Stimulated activated CD4-positive, alpha-beta T cell treated with anti-CD3 and anti-CD28 coated beads, Interleukin-12 subunit alpha, Interleukin-12 subunit beta, amount 100 ng/mL, for 24 hours (primary cell): ENCODE measurements at places on chromosomes 11 and 22.

DNA sequence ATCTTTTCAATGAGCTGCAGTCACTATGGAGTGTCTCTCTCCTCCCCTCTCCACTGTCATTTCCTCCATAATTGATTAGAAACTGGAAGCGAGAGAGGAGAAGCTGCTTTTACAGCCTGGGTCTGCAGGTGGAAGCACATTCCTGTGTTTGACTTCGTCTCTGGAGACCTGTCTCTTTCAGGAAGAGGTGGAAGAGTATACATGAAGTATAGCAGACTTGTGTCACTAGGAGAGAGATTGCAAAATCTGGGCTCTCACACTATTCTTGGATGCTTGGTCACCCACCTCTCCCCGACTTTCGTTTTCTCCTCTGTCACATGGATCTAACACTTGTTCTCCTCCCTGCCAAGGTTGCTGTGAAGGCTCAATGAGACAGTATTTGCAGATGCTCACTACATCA lies 323.3 kb downstream of the NTM start:
- no peak for DNase-seq

- no peak for DNase-seq
Measured at GRCh38 chr11:11390068-11390771, 37.2 kb upstream of the CSNK2A3 start.

DNA sequence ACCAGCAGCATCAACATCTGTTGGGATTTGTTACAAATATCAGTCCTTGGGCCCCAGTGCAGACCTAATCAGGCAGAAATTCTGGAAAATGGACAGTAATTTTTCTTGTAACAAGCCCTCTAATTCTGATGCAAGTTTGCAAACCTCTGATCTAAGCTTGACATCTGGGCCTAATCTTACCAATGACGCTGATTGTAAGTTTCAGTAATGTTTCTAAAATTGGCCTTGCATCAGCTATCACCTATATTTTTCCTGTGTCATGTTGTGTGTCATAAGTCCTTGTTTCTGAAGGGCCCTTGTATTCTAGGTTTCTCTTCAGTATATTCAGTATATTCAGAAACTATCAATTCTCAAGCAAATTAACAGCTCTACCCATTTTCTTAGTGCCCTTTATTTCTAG lies 36.4 kb downstream of the ZNF215 start:
- no peak for DNase-seq

DNA sequence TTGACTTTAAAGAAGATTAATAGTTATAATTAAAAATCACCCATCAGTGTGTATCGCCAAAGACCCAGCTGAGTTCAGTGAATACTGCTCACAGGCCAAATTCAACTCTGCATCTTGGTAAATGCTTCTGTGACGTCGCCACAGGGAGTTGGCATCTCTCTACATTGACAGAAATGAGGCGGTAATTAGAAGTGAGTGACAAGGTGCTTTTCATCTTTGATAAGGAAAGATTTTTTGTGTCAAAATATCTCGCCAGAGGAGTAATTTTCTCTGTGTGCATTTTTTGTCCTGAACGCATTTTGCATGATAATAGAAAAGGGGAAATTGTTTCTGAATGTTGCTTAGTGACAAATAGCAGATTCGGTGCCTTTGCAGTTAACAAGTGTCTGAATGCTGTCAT lies 345.8 kb downstream of the CNTN5 start:
- no peak for DNase-seq

- no peak for DNase-seq
Measured at GRCh38 chr22:17132112-17132511, 11.0 kb upstream of the TMEM121B start.

DNA sequence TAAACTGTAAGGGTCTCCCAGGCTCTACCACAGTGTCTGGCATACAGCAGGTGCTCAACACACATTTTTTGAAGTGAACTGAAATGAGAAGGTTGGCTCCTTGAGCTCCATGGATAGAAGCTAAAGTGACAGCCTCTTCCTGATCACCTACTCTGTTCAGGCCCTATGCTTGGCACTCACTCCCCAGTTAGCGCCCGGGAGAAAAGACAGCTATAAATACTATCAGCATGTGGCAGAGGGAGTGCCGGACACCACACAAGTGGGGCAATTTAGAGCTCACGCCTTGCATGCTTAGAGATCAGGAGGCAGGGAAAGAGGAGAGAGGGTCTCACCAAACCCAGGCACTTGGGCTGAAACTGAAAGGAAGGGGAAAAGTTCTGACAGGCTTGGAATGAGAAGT lies 195.5 kb downstream of the BUD13 start:
- DNase-seq: no peak

DNA sequence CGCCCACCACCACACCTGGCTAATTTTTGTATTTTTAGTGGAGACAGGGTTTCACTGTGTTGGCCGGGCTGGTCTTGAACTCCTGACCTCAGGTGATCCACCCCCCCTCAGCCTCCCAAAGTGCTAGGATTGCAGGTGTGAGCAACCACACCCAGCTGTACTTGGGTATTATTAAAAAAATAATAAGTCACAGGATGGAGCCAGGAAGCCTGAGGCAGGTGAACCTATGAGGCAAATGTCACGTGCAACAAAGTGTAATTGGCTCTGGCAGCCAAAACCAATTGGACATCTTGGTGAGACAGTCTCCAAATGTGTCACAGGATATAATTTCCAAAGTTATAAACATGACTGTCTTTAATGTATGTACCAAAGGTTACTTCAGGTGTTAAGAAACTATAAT lies 24.0 kb upstream of the MALAT1 start:
- DNase-seq: no peak

DNA sequence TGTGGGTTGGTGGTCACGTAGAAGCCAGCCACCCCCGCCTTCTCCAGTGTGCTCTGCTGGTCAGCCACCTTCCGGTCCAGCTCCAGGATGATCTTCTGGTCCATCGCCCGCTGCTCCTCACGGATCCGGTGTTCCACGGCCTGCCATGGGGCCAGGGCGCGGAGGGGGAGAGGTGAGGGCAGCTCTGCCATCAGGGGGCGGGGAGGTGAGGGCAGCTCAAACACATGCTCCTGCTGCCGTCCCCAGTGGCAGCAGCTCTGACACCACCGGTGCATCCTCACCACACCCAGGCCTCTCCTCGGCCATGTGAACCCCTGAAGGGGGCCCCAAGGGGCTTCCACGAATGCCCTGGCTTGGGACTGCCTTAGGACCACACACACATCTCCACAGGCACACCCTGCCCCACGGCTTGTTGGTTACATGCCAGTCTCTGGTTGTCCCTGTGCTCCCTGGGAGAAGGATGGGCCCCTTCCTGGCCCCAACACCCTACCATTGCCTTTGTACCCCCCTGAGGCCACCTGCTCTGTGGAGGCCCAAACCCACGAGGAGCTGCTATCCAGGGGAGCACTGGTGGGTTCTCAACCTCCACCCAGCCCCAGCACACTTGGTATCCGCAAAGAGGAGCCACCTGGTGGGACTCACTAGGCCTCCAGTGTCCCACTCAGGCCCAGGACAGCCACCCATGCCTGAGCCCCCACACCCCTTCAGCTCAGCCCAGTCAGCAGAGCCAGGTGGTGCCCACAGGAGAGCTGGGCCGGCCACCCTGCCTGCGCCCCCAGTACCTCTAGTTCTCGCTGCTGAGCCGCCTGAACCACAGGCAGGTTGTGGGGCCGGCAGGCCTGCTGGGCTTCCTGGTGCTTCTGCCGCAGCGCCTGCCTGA lies 4.3 kb downstream of the DGCR6L start:
- no peak for DNase-seq

GRCh38 chr11:8671193-8671612 lies 11.3 kb downstream of the TRIM66 start:
- no peak for DNase-seq

DNA sequence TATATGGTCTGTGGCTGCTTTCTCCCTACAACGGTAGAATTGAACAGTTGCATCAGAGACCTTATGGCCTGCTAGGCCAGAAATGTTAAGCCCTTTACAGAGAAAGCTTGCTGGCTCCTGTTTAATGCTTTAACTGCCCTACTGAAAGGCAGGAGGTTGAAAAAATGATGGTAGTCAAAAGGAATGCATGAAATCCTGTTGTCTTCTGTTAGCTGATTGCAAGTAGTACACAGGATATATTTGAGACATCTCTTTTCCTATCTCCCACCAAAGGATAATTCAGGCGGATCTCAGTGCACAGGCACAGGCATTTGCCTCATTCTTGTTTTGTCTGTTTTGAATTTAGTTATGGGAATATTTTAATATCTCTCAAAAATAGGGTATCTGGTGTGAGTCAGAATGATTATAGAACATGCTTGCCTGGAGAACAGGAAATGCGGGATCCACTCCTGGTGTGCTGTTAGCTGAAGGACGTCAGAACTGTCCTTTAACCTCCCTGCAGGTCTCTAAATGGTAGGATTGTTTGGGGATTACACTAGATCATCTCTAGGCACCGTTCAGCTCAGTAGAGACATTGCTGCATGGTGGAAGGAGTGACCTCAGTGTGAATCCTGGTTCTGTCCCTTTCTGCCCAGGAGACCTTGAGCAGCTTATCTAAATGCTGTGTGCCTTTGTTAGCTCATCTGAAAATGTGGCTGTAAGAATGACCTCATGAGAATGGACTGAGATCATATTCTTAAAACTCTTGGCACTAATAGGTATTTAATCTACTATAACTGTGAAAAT lies 49.5 kb downstream of the PACS1 start:
- no peak for DNase-seq

DNA sequence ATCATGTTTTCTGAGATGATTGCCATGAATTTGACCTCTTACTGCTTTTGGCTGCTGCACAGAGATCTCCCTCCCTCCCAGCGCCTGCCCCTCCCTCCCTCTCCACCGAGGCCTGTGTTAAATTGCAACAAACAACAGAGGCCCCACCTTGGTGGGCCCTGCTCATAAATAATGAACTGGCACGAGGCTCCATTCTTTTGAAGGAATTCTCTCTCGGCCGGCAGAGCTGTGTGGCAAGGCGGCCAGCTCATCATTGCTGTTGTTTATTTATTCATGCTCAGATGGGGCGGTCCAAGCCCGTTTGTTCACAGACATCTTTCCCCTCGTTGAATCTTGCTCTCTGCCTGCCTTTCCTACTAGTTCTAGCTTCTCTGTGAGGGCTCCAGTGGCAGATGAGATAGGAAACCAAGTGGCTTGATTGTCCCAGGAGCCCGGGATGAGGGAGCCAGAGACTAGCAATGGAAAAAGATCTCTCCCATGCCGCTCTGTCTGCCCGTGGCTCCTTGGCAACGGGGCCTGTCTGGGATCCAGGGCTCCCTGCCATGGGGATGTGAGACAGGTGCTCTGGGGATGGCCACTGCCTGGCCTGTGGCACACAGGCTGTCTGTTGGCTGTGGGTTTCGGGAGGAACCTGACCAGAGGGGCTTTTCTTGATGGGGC lies 192.6 kb downstream of the DSCAML1 start:
- DNase-seq: no peak

DNA sequence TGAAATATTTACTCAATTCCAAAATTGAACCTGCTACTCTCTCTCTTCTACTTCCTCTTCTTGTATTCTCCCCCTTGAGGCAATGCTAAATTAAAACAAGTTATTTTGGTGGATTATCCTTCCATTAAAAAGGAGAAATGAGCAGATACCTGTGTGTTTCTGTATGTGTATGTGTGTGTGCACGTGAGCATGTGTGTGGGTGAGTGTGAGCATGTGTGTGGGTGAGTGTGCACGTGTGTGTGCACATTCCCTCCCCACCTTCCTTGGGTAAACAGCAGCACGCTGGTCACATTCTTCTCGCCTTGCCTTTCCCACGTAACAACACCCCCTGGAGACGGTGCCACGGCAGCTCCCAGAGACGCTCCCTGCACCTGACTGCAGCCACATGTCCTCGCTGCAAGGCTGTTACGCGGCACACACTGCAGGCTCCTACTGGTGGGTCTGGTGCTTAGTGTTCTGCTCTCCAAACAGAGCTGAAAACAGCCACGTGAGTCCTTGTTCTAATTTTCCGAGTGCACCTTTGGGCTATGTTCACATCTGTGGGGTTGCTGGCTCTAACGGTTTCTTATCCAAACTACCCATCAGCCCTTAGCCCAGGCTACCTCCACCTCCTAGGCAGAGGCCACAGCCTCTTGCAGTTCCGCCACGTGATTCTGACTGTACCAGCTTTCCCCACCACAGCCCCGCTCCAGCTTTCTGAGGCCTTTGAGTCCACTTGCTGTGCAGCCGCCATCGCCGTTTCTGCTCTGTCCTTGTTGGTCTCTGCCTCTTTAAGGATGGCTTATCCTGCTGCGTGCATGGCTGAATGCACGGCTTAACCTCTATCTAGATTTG lies 123.4 kb downstream of the CTTN start:
- DNase-seq: no peak

DNA sequence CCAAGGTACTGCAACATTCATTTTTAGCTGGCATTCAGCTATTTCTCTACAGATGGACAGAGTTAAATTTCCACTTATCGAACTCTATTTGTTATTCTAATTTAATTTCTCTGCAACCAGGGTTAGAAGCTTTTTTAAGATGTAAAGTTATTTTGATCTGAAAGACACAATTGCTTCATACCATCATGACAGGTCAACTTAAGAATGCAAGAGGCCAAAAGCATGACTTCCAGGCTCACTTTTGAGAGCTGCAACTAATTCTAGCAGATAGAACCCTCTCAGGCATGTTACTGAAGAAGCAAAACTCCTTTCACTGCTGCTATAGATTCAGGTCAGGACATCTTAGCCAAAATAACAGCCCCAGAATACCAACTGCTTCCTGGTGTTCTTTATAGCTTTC lies 86.5 kb upstream of the GALNT18 start:
- no peak for DNase-seq

DNA sequence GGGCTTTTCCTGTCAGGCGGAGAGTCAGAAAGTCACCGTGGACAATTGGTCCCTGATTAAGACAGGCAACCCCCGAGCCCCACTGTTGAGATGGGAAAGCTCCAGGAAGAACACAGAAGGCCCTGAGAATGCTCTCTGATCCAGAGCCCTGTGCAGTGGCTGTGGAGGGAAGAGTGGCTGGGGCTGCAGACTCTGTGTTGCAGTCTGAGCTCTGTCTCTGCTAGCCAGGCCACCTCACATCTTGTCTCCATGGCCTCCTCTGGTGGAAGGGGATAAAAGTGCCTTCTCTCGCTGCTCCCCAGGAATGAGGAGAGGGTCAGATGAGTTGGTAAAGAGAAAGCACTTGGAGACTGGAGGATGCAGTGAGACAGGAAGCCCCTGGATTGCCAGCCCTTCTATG lies 141.2 kb downstream of the CEP164 start:
- DNase-seq: no peak

DNA sequence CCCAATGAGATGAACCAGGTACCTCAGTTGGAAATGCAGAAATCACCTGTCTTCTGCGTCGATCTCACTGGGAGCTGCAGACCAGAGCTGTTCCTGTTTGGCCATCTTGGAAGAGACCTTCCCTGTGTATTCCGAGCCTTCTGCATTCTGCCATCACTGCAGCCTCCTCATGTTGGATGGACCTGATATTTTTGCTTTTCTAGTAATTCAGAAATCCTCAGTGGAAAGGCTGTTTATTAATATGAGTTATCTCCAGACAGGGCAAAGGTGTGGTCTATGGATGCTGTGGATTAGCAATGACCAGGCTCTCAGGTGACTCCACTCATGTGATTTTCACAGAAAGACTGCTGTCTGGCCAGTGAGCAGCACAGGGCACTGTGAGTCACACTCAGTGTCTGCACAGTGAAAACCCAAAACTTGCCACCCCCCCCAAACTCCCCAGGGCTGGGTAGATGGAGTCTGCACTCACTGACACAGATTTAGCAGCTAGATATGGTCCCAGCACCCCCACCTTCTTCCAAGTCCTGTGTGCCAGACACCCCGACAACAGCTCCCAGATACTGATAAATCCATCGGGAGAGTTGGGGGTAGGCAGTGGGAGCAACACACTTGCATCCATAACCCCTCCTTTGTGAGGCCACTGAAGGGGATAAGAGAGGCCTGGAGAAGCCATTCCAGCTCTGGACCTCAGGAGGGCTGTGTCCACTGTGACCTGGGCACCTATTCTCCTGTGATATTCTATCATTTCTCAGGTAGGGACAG lies 75.2 kb upstream of the TOP3B start:
- DNase-seq: no peak

- DNase-seq: no peak
Measured at GRCh38 chr11:101215069-101215468, 85.5 kb upstream of the PGR start.
